ENCODE measurements at places on chromosomes 3 and 15.

DNA sequence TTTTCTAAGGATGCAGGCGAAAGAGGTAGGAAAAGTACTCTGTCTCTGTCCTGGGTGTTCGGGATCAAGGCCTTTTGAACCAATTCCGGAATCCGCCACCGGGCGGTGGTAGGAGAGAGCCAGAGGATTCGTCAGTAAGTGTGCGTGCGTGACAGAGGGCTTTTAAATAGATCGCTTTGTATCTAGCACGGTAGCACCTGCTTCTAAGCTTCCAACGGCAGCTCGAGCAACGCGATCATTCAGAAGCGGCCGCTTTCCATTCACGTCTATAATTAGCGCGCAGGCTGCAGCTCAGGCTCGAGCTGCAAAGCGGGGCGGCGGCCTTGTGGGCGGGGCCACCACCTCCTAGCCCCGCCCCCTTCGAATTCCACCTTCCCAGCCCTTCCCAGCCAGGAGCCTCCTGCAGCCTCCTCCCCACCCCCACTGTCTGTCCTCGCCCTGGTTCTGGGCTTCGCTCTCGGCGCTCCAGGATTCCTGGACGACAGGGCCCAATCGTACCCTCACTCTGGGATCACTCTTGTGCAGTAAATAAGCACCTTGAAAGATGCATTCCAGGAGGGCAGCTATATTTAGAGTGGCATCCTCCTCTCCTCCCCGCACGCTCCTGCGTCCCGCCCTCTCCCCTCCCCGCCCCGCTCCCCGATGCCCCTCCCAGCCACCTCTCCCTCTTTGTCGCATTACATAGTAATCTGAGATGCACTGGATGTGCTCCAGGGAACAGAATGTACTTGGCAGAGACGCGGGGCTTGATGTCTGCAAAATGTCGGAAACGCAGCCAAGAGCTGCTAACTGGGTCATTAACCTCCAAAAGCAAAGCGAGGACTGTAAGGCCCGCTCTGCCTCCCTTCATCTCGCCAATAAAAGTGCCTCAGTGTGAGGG, 224.1 kb upstream of the TPRG1 start:
- peak; percentile 80 for DNase-seq

DNA sequence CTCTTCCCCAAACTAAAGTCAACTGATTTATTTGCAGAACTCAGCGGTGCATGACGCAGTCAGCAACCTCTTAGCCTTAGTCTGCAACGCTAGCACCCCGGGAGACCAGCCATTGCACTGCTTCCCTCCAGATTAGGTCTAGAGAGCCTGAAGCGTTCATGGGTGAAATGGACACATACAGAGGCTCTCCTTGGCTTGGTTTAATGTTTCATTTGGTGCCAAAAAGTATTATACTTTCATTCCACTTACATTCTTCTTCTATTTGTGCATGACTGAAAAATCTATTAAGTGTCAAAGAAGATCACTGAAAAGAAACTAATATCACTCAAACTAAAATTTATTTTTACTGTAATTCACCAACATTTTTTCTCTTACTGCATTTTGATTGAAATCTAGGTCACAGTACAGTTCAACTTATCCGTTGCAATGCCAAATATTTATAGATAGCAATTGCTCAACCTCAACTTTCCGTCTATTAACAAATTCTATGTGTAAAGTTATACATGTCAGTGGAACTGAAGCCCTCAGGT, 116.2 kb downstream of the ROBO1 start:
- DNase-seq = no peak

DNA sequence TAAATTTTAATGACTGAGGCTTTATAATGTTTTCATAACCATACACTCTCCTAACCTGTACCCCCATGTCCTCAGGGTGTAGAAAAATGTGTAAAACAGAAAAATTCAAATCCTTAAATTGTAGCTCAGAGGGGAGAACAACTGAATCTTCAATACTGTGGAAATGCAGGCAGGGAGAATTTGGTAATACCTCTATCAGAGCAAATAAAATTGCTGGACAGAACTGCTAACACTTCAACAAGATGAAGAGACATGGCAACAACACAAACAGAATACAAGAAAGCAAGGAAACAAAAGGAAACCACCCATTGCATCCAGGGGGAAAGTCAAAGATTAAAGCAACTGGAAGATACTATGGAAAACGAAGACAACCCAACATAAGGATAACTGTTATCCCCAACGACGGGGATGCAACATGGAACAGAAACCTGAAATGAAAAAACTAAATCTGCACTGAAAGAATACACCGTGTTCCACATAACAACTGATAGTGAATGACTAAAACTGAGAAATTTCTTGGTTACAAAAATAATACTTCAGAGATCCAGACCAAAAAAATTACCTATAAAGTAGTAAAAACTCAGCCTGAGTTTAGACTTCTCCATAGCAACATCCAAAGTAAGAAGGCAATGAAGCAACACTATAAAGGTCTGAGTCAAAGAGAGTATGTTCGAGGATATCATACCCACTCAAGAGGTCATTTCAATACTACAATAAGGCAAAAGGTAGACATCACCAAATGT, 48.5 kb downstream of the HACD2 start:
- no peak for DNase-seq

- DNase-seq = no peak
These were observed 504.9 kb upstream of the DPH6 start for GRCh38 chr15:36050899-36051298.

GRCh38 chr3:177770383-177771230, 573.3 kb upstream of the TBL1XR1 start:
- no peak for DNase-seq

GRCh38 chr15:48875241-48875960, 2.5 kb upstream of the EID1 start:
- DNase-seq = no peak

DNA sequence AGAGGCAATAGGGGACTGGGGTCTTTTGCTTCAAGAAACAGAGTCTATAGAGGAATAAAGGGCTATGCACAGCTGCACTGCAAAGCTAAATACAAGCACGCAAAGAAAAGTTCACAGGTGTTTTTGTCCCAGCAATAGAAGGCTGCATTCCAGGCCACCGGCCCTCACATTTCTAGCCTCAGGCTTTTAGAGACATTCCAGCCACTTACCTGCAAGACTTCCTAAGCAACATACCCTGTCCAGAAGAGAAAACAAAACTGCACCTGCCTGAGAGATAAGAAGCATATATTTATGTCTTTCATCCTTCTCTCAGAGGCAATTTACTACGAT, 220.5 kb downstream of the OPA1 start:
- no peak for DNase-seq

GRCh38 chr3:52779837-52780585, 2.6 kb downstream of the ITIH1 start:
- DNase-seq = no peak

GRCh38 chr3:16337856-16338540, 73.0 kb downstream of the OXNAD1 start:
- no peak for DNase-seq

GRCh38 chr3:37183375-37183831, 9.0 kb upstream of the LRRFIP2 start:
- DNase-seq = no peak

- no peak for DNase-seq
These were observed 42.6 kb downstream of the ANKRD28 start for GRCh38 chr3:15755181-15755580.

- no peak for DNase-seq
These were observed 36.5 kb downstream of the RPLP1 start for GRCh38 chr15:69489073-69489571.

GRCh38 chr3:195110647-195111318, 160.2 kb downstream of the XXYLT1 start:
- no peak for DNase-seq

DNA sequence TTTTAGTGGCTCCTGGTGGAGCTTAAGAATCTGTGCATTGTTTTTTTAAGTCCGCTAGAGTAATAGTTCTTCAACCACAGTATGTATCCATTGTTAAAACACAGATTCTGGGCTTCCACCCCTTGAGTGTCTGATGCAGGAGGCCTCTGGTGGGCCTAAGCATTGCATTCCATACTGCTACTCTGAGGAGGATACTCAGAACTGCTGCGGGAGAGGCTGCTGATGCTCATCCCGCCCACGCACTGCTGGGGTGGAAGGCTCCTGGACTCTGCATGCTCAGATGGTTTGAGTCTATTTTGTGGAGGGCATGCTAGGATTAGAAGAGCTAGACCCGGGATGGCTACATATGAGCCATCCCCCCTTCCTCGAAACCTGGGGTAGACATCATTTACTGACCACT, 74.4 kb downstream of the THSD4 start:
- DNase-seq = no peak

DNA sequence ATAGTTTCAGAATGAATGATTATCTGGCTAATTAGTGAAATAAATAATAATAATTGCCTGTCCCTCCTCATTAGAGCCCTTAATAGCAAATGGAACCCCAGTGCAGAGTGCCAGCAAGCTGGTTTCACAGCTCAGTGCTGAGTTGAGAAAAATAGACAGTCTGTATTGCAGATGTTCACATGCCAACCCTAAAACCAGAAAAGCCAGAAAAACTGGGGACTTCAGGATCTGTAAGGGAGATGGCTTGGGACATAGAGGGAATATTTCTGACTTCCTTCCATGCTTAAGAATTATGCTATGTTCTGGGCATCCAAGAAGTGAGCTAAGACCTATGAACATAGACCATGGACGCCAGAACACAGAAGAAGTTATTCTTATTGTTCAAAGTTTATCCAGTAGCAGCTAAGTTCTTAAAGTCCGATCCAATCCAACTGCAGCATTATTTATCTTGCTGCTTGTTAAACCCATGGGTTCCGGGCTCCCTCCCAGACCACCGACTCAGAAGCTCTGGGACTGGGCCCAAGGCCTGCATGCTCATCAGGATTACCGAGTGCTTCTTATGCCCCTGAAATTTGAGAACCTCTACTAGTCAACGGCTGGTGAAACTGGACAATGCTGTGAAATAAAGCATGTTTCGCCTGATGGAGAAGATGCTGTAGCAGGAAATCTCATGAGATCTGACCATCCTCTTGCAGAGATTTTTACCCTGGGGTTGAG, 158.3 kb downstream of the FOXB1 start:
- DNase-seq = no peak

- DNase-seq = no peak
These were observed 478.0 kb upstream of the ARRDC4 start for GRCh38 chr15:97482521-97482920.

DNA sequence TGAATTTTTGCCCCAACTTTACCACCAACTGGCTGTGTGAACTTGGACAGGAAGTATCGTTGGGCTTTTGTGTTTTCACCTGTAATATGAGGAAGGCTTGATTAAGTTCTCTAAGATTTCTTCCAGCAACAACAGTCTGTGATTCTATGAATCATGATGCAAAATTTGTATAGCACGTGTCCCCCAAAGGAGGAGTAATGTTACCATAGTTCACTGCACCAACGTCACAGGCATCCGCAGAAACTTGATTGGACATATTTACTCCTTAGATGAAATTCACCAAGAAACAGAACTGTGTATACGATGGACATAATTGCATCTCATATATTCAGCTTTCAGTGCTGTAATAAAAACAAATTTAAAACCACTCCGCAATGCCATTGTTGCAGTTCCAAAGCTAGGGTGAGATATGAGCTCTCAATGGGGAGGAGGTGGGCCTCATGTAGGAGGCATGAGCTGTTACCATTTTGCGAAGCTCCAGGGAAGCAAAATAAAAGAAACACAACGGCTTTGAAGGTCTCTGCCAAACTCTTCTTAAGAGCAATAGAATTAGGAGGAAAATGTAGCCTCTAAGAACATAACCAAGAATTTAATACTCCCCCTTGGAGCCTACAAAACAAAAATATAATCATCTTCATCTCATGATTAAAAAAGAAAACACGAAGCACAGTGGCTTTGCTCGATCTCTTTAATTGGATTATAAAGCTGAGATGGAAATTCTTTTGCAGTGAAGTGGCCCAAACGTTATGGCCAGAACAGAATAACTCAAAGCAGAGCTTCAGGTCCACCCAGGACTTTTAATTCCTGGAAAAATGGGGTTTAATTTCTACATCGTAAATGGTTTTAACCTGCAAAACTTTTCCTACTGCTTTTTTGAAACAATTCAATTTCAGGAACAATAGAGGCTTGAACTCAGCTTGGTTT, 80.7 kb downstream of the CHST2 start:
- no peak for DNase-seq

- no peak for DNase-seq
These were observed 102.9 kb downstream of the SRGAP3 start for GRCh38 chr3:9146367-9147071.

GRCh38 chr3:74273091-74273490, 341.4 kb downstream of the CNTN3 start:
- DNase-seq = no peak

DNA sequence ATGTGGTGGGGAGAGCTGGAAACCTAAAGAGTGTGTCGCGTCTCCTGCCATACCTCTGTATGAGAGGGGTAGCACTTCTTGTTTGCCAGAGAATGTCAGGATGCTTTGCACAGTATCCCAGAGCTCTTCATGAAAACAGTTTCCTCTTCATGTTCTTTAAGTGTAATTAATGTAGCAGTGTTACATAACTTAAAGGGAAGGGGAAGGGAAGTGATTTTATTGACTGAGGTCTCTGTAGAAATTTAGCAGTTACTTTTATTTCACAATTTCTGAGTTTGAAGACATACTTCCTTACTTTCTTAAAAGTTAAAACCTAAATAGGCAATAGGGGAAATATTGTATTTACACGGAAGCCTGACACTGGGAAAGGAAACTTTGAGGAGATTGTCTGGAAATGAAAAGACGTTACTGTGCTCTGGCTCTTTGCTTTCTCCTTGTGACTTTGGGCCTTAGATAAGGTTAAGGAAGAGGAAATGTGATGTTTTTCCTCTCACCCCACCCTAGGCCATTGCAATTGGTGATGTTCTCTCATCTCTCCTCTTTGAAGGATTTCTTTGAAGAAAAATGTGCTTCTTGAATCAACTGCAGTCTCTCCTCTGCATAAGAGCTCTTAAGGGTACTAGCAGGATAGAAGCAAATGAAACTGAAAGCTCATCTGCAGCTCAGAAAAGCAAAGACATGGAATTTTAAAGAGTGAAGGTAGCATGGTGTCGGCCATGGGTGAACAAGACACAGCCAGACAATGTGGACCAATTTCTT, 6.0 kb downstream of the NXPE3 start:
- no peak for DNase-seq

DNA sequence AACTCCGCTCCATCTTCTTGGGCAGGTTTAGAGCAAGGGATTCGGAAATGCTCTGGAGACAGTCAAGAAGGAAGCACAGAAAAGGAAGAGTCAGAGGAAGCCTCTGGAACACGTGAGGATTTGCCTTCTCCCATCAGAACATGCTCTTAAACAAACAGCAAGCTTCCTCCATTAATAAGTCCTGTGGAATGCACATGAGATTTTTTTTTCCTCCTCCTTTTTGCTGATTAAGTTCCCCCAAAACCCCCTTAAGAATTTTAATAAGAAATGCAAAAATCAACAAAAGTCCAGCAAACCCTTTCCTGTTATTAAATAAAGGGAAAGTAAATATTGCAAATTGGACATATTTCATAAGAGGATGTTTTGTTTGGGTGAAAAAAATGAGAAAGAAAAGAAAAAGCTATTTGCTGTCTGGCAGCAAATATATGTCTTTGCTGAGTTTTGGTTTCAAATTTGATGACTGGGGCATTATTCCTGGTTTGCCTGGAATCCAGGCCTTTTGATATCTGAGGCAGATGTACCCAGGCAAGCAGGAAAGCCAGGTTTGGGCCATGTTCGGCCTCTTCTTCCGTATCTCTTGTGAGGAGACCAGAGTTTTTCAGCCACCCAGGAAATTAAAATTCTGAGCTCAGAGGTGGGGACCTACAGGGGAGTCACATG, 7.9 kb upstream of the TSEN2 start:
- no peak for DNase-seq

Data from omental fat pad (tissue), 4 donors.